ENCODE measurements at places on chromosomes 12 and 14.
A peak's percentile ranks its signal among the peaks of the same experiment; 100 is the strongest.

- DNase-seq: no peak
Measured at GRCh38 chr12:89364058-89364457, 11.8 kb upstream of the DUSP6 start.

GRCh38 chr12:120224304-120225199 is 23.6 kb upstream of the RPLP0 start:
- DNase-seq: no peak

GRCh38 chr14:80718940-80719339 is 222.6 kb downstream of the CEP128 start:
- DNase-seq: no peak

- DNase-seq: no peak
Measured at GRCh38 chr14:100680439-100681051, 46.1 kb upstream of the DLK1 start.

DNA sequence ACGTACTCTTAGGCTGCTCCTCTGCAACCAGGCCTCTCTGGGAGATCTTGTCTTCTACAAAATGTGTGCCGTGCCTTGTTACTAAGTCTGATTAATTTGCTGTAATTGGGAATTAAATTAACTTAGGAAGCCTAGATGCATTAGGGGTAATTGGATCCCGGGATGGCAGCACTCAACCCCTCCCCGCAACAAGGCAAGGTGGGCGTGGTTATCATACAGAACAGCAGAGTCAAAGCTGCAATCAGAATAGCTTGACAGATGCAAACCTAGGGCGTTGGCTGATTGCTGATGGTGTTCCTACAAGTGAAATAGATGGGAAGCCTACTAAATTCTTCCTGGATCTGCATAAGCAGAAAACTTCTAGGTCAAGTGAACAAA is 34.5 kb upstream of the NFYB start:
- no peak for DNase-seq

- no peak for DNase-seq
Measured at GRCh38 chr14:38391334-38391733, 135.4 kb upstream of the CLEC14A start.

DNA sequence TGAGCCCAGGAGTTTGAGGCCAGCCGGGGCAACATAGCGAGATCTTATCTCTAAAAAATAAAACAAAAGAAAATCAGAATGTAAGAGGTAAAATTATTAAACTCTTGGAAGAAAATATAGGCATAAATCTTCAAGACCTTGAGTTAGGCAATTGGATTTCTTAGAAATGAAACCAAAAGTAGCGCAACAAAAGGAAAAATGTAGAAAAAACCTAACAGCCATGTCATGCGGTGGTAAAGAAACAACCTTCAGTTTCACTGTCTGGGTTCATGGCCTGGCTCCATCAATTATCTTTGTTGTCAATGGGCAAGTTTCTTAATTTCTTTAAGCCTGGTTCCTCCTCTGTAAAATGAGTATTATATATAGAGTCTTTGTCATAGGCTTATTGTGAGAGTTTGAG is 5.6 kb upstream of the GCH1 start:
- DNase-seq: no peak

DNA sequence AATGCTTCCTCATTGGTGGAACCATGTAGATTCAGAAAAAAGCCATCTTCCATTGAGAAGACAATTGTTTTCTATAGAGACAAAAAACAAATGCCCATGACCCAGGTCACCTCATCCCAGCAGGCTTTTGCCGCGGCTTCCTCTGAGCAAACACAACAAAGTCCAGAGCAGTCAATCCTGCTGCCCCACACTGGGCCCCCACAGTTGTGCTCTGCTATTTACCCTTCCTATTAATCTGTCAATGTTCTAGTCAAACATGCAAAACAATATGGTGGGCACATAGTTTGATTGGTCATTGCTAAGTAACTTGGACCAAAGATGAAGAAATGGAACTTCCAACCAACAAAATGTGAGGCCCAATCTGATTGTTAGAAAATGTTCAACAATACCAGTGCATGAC is 20.7 kb downstream of the C12orf42 start:
- DNase-seq: no peak

DNA sequence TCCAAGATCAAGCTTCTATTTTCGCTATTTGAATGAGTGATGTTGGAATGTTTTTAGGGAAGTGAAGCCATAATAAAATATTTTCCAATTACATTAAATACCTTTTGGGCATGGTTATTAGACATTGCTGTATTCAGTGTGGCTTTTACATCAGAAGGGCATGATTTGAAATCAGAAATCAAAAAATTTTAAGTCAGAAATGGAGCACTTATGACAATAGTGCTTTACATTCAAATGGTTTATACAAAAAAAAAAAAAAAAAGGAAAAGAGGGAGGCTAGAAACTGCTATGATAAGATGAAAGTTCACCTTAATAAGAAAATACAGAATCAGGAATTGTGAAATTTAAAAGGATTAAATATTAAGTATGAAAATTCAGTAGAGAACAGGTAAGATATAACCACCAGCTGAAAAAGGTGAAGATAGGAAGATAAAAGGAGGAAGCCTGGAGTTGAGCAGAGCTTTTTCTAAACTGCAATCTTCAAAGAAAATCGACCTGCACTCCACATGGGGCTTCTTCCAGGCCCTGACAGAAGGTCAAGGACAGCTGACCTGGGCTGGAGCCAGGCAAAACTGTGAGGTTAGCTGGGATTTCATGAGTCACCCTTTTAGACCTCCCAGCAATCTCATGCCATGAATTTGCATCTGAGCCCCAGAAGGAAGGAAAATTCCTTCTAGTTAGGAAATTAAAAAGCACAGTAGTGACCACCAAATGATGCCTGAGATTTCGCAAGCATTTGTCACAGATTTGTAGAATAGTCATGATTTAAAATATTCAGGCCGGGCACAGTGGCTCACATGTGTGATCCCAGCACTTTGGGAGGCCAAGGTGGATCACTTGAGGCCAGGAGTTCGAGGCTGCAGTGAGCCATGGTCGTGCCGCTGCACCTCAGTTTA is 23.4 kb upstream of the BMP4 start:
- no peak for DNase-seq

- no peak for DNase-seq
Measured at GRCh38 chr14:101774814-101775213, 13.3 kb downstream of the PPP2R5C start.

- no peak for DNase-seq
Measured at GRCh38 chr12:53856132-53856531, 82.5 kb upstream of the HOXC13 start.

DNA sequence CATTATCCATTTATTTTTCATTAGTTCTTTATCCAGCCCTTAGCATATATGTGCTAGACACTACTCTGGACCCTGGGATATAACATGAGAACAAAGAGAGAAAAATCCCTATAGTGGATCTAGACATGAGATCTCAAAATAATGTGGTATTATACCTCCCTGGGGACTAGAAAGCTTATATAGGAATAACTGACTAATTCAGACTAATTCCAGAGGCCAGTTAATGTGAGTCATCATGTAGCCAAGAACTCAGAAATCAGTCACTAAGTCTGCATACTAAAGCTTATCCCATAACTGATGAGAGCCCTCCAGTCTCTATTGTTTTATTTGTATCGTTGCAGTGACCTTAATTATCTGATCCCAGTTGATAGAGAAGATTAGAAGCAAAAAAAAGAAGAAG is 267.1 kb upstream of the RGS6 start:
- no peak for DNase-seq

DNA sequence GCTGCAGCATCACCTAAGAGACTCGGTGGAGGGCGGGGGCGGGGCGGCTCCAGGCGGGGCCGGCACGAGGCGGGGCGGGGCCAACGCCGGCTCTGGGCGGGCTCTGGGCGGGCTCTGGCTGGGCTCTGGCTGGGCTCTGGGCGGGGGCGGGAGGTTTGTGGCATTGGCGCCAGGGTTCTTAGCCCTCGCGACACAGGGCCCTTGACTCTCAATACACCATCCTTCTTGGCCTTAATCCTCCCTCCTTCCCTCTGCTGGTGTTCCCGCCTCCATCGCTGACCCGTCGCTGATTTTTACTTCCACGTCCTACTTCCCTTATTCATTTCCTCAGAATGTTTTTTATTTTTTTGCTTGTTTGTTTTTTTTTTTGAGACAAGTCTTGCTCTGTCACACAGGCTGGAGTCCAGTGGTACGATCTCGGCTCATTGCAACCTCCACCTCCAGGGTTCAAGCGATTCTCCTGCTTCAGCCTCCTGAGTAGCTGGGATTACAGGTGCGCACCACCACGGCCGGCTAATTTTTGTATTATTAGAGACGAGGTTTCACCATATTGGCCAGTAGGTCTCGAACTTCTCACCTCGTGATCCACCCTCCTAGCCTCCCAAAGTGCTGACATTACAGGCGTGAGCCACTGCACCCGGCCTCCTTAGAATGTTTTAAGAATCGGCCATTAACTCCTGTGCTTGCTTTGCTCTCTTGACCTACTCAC is at the start of gene BLTP3B:
TSS of gene BLTP3B (minus strand) at position 24 of the 709 bp plus-strand sequence. CDS start 239 bp downstream, outside the sequence.
- DNase-seq: peak; percentile 89

DNA sequence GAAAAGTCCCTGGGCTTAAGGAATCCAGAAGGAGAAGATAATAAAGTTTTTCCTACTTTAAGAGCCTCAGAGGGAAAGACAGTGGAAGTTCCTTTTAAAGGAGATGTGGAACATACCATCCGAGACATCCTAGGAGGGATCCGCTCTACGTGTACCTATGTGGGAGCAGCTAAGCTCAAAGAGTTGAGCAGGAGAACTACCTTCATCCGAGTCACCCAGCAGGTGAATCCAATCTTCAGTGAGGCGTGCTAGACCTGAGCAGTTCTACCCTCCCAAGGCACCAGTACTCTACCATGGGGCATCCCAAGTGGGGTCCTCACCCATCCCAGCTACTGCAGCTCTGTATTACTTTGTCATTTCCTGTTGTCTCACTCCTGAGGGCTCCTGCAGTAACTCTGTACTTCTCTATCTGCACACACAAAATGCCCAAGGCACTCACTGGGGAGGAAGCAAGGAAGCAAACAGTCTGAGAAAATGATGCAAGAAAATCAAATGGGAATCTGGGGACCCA is 3.8 kb downstream of the TINF2 start:
- DNase-seq: no peak

GRCh38 chr14:21804981-21805380 is 131.4 kb upstream of the OR4E1 start:
- DNase-seq: no peak

GRCh38 chr12:71567537-71567936 is 96.1 kb downstream of the ZFC3H1 start:
- DNase-seq: no peak

GRCh38 chr14:57865403-57866198 is at the start of gene SLC35F4:
Gene SLC35F4, minus strand, starts transcription at chr14:57866092.
- no peak for DNase-seq

- DNase-seq: peak; percentile 59
Measured at GRCh38 chr12:107670999-107671643, 14.5 kb upstream of the PWP1 start.

- DNase-seq: no peak
Measured at GRCh38 chr14:67859169-67859749, 39.7 kb downstream of the RAD51B start.

DNA sequence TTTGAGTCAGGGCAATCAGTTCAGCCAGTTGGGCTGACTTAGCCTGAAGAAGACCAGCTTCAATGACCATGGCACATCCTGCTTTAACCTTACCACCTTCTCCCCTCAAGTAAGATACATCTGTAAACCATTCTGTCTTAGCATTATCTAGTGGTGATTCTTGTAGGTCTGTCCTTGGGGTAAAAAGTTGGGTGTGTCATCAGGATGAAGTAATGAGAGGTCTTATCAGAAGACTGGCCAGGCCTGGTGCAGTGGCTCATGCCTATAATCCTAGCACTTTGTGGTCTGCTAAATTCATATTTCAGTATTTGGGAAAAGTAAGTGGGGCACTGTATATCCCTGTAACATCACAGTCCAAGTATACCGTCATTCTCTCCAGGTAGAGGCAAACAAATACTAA is 19.1 kb downstream of the SINHCAF start:
- no peak for DNase-seq

DNA sequence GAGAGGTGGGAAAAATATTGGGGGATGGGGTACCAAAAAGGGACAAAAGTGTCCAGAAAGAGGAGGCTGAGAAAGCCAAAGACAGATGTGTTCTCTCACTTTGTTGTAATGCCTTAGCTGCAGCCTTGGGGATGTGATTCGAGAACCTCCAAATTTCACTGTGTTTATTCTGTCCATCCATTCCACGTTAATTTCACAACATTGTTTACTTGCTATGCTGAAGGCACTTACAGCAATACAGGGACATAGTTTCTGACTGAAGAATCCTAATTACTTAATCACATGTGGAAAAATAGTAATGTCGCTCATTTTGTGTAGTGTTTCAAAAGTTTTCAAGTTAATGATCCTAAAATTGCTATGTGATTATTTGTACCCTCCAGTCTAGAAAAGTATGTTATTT is 146.2 kb upstream of the SLC38A2 start:
- no peak for DNase-seq

DNA sequence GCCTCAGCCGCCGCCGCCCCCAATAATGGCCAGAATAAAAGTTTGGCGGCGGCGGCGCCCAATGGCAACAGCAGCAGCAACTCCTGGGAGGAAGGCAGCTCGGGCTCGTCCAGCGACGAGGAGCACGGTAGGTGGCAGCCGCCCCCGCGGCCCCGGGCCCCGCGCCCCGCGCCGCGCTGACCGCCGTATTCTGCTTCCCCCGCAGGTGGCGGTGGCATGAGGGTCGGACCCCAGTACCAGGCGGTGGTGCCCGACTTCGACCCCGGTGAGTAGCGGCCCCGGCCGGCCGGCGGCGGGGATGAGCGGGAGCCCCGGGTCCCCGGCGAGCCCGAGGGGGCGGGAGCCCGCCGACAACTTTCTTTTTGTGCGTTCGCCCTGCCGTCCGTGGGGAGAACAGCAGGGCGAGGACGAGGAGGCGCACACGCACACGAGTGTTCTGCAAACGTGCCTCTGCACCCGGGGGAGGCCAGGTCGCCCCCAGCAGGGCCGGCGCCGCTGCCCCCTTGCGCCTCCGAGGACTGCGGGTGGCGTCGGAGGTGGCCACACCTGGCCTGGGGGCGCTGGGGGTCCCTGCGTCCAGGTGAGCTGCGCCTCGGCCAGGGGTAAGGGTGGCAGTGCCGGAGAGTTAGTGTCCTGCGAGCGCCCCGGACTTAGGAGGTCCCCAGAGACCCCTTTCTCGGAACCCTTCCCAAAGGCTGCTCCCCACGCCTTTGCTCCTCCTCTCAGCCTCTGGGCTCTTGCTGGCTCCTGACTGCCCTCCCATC is 794 bp downstream of the RCOR1 start:
- peak; percentile 71 for DNase-seq

DNA sequence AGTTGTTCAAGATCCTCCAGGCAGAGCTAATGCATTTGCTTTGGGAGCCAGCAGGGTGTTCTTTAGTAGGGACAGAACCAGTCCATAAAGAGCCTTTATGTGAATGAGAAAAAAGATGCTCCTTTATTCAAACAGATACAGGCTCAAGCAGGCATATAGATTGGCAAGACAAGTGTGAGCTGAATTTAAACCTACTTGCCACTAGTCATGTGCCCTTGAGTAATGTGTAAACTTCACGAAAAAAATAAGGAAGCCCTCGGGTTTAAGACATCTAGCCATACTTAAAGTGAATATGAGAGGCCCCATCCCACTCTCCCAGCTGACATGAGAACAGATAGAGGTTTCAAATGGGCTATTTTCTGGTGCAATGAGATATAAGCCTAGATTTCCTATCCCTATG is 43.1 kb upstream of the STRAP start:
- no peak for DNase-seq
